Fibroblast of skin of right biceps (primary cell): ENCODE measurements at places on chromosomes 2 and 18.

DNA sequence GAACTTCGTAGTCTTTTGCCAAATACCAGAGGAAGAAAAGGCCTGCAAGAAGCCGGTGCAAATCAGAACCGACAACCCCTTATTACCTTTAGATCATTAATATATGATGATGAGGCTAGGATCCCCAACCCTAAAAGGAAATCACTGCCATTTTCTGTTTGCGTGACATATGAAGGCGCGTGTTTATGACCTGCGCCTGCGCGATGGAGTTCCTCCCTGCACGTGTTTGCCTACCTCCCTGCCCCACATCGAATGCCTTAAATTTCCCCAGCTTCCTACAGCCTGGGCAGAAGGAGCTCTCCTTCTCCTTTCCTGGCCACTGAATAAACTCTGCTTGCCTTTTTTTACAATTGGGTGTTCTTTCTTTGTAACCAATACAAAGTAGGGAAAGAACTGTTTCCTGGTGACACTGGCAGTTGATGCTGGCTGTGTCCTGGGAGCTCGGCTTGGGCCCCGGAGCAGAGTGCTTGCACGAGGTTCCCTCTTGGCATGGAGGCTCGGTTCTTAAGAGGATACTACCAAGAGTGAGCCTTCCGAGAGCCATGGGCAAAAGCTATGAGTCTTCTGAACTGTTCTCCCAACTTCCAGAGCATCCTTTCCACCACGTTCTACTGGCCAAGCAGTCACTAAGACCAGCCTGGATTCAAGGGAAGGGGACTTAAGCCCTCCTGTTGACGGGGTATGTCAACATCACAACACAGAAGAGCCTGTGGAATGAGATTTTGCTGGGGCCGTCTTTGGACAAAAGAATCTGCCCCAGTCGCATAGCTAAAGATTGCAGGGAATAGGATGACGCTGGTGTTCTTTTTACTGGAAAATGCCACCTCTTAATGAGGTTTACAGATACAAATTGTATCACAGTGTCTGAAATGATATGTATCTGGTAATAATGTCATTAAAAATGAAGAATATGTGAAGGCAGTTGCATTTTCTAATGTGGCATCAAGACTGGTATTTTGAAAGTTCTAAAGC lies 179.8 kb downstream of the SH3BP4 start:
- no peak for DNase-seq

DNA sequence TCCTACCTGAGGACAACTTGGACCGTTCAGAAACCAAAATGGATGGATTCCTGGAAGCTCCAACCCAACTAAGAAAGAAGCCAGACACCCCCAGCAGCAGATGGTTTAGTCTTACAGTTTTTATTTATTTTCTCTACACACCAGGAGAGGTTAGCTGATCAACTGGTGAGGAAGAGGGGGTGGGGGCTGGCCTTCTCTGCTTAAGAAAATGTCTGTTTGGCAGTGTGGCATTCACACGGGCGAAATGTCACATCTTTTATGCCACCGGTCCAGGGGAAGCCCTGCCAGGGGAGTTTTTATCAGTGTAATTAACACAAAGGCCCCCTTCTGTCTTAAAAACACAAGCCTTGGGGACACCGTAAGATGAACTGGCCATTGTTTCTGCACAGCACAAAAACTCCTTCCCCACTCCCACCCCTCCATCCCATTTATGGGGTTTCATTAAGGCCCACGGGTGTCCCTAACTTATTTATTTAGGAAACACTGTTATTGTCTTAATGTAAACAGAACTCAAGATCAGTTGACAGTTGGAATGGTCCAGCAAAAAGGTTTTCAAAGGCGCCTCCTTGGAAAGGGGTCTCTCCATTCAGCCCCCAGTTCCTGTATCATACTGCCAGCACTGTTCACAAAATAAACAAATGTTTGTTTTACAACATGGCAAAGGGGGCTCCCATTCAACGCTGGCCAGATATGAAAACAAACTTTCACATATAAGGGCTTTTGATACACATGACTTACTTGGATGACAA lies 217.0 kb downstream of the C1D start:
- no peak for DNase-seq

- no peak for DNase-seq
Measured at GRCh38 chr2:200596774-200597570, 11.2 kb downstream of the AOX1 start.

GRCh38 chr2:236703373-236703709 lies 133.7 kb downstream of the ACKR3 start:
- no peak for DNase-seq

DNA sequence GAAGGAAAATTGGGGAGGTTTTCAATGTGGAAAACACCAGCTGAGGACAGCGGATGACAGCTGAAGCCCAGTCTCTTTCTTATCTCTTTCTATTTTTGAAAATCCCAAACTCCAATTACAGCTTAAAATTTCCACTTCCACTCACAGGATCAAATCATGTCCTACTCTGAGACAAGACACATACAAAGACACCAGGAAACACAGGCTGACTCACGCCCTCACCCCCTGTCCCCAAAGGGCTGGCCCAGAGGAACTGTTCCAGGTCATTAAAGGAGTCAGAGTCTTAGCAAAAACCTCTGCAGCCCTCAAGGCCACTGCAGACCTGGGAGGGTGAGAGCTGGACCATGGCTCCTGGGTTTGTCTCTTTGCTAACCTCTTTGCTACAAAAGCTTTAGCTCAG lies 143.1 kb upstream of the CAPN13 start:
- DNase-seq, result no peak

DNA sequence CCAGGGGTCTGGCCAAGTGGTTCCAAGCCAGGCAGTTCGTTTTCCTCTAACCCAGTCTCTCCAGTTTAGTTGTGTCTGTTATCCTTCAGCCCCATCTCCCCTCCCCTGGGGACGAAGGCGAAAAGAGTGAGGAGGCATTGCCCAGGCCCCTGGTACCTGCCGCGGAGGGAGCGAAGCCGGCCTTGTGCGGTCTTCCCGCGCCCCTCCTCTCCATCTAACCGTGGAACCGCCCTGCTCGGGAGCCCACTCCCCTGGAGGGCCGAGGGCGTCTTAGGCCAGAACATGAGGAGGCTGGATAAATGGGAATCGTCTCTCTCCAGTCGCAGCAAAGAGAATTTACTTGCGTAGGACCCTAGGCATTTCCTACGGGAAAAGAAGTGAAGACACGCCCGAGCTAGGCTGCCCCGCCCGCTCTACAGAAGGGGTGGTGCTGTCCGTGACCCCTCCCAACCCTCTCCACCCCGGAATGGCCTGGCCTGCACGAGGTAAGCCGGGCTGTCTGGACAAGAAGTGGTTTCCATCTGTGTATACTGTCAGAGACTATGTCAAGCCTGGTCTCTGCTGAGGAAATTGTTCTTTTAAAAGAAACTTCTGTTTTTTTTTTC lies 156.2 kb downstream of the MIB1 start:
- no peak for DNase-seq

- DNase-seq, result peak; percentile 34
Measured at GRCh38 chr2:66490588-66491001, 55.7 kb downstream of the MEIS1 start.

GRCh38 chr2:107473150-107473549 lies 353.5 kb upstream of the RGPD4 start:
- no peak for DNase-seq

DNA sequence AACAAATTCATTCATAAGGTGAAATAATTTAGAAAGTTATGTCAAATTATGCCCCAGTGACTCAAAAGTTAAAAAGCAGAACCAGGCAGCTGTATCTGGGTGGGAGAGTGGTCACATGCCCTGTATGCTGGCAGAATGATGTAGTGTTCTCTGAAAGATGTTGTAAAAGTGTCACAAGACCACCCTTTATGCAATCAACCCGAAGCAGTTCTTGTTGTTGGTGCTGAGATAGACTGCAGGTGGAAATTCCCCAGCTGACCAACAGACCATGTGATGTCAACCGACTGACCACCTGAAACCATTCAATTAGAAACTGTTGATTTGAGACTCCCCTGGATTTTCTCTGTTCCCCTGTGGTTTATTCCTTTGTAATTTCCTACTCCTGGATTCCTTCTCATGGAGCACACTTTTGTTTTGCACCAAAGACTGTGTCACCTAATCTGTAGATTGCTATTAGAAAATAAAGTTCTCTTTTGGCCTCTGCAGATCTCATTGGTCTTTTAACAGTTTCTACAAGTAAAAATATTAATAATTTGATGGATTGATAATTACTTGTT lies 1341.3 kb upstream of the LRRTM1 start:
- DNase-seq, result no peak

DNA sequence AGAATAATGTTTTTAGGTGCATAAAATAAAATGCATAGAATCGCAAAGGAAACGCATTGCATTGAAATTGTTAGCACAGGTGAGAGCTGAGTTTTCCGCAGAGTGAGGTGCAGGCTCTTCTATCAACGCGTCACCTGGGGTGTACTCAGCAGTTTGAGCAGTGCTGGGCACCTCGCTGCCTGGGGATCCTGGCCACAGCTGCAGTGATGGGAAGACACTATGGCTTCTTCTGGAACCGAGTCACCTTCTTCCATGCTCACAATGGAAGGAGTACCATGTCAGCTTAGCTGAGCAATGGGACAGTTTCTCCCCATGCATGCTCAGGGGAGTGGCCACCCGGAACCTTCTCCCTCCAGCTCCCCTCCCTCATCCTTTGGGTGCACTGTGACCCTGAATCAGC lies 95.4 kb upstream of the OTOS start:
- no peak for DNase-seq

DNA sequence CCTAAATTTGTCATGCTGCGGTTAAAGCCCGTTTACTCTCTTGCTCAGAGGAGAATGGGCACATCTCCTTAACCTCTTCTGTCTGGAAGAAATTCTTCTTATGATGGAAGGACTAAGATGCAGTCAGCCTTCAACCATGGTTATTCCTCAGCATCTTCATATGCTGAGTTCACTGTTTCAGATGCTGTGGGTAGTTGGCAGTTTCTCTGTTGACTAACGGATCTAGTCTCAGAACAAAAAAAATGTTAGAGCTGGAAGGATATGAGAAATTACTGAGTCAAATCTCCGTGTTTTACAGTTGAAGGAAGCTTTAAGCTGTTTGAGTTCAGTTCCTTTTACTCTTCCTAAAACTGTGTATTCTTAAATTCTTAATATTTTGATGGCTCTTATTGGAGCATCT lies 43.6 kb upstream of the PGAP1 start:
- no peak for DNase-seq

- no peak for DNase-seq
Measured at GRCh38 chr2:201008296-201008829, 44.9 kb upstream of the ORC2 start.

DNA sequence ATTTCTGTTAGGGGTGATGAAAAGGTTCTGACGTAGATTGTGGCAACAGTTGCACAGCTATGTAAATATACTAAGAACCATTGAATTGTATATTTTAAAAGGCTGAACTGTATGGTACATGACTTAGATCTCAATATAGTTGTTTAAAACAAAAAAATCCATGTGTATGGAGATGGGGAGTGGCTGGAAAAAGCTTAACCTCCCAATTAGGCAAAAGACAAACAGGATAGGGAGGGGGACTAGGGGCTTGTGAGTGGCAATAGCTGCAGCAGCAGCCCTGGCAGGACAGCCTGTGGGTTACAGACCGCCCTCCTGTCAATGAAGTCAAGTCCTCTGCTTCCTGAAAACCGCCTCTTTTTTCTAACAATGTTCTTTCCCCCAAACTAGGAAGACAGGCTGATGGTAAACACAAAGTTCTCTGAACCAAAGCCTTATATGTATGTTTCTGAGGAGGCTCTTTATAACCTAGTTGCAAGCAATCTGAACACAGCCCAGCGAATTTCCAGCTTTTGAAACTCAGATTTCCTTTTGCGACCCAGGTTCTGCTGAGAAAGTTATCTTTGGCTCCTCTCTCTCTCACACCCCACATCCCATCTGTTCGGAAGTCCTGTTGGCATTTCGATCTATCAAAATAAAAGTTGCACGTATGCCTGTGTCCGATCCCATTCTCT lies 10.3 kb downstream of the ATP8B1 start:
- DNase-seq, result no peak

DNA sequence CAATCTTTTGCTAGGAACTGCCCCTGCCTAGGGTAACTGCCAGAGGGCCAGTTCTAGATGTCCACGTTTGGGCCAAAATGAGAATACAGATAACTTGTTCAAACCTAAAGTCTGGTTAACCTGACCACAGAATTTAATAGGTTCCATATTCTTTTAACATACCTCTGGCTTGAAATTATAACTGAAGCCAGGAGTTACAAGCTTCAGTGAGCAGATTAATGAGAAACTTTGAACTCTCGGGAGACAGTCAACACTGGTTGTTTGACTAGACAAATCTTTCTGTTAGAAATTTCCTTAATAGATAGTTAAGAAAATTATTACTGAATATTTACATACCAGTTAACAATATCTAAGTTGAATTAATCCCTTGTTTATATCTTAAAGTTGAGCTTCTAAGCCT lies 110.0 kb upstream of the KLF7 start:
- no peak for DNase-seq

GRCh38 chr2:9952856-9953503 lies 1.5 kb downstream of the GRHL1 start:
- DNase-seq, result no peak

DNA sequence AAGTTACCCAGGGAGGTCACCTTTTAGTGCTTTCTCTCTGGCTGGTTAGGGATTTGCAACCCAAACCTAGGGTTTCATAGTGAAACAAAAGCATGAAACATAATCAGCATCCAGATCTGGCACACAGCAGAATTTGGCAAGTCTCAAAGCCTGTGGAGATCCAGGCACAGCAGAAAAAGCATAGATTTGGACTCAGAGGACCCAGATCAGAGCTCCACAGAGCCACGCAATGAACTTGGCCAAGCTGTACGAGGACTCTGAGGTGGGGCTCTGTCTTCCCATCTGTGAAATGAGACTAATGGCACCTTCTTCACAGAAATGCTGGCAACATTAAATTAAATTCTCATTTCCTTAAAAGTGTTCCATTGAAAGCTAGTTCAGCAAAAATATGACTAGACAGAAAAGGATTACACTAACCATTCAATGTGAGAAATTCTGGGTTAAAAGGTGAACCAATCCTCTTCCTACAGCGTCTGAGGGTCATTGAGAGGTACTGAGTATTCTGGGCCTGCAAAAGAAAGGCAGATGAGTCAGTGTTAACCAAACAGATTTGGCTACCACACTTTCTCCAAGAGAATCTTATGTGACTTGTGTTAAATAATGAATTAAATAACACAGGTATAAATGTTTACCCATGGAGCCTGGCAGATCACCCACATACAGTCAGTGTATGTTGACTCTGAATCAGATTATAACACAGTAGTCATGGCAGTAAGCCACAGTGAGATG lies 266.3 kb downstream of the MREG start:
- DNase-seq, result peak; percentile 51

GRCh38 chr2:55934337-55934736 lies 10.8 kb upstream of the EFEMP1 start:
- DNase-seq, result no peak
